NCI-H2081 treated with DMSO at 0.1 percent for 48 hours (cell line): ENCODE measurements at places on chromosomes 2 and 18.

GRCh38 chr2:215772003-215772402, 241.3 kb downstream of the MREG start:
- no peak for DNase-seq

DNA sequence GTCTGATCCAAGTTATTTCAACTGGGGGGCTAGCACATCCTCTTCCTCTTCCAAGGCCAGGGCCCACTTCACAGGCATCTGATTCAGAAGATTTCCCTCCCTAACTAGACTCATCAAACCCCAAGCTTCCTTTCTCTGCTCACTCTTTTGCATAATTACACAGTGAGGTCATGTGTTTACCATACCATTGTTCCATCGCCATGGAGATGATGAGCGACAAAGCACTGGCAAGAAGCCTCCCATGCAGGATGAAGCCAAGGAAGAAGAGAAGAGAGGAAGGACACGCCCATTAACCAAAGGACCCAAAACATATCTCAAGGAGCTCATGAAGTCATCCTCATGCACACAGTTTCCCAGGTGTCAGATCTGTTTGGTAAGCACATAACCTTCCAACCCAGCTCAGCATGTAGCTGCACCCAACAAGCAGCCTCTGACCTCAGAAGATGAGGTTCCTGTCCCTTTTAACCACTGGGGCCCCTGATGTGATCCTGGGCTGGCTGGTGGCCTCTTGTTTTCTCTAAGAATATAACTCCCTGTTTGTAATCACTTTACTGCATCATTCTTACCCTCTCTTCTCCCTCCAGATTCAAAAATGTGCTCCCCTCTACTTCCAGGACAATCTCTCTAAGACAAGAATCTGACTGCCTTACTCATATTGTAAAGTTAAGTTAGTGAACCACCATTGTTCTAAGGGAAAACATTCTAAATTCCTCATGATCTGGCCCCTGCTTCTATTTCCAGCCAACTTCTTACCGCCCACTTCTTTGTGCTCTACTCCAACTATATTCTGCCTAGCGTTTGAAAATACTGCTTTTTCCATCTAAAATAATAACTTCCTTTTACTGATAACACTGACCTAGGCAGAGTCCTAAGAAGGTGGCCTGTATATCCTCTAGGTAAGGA, 190.1 kb downstream of the TTC32 start:
- peak; percentile 40 for DNase-seq

DNA sequence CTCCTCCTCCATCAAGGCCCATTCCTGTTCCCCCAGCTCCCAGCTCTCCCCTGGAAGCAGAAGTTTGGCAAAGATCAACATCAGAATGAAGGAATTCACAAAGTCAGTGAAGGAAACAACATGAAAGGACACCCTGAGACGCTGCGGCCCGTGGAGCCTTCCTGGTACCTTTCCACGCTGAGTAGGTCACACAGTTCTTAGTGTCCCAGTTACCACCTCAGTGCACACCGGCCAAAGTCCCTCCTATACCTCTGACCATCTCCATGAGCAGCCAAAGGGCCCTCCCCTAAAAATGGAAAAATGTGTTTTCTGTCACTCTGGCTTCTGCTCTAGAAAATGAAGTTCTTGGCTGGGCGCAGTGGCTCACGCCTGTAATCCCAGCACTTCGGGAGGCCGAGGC, 191.6 kb upstream of the AGAP1 start:
- no peak for DNase-seq

DNA sequence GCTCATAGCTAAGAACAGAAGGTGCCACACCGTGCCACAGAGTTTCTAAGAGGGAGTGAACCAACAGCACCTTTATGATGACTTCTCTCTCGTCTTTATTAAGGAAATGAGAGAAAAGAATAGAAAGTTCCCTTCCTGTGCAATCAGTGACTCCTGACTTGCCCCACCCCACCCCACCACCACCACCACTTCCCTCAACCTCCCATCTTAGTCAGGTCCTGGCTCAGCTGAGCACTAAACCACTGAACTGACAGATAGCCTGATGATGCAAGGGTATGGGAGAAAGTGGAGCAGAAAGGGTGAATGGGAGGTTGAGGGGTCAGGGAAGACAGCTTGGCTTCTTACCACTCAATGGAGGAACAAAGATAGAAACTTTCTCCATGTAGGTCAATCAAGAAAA, 75.2 kb upstream of the RMDN2 start:
- no peak for DNase-seq

- no peak for DNase-seq
Observed at GRCh38 chr2:100218552-100218951, 76.2 kb upstream of the AFF3 start.

- DNase-seq: no peak
Observed at GRCh38 chr2:241286348-241287090, 29.0 kb downstream of the HDLBP start.

DNA sequence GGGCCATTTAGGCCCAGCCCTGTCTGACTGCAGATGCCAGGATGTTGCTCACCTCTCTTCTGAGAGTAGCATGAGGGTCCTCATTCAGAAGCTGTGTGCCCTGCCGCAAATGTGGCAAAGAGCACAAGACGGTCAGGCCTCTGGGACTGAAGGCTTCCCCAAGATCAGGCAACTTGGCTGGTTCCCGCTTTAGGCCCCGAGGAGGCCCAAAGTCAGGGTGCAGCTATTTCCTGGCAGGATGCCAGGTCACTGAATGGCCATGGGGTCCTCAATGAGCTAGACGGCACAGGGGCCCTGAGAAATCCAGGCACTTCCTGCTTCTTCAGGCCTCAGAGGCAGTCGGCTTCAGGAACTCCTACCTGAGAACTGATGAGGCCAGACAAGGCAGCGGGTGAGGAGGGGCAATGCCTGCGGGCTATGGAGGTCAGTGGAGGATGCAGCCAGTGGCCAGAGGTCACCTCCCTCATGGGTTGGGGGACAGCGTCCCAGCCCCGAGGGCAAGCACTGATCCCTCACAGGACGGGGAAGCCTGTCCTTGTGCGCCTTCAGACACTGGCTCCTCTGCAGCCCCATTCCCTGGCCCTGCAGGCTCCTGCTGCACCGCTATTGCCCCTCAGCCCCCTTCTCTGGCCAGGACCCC, 44.9 kb downstream of the LMAN2L start:
- no peak for DNase-seq

DNA sequence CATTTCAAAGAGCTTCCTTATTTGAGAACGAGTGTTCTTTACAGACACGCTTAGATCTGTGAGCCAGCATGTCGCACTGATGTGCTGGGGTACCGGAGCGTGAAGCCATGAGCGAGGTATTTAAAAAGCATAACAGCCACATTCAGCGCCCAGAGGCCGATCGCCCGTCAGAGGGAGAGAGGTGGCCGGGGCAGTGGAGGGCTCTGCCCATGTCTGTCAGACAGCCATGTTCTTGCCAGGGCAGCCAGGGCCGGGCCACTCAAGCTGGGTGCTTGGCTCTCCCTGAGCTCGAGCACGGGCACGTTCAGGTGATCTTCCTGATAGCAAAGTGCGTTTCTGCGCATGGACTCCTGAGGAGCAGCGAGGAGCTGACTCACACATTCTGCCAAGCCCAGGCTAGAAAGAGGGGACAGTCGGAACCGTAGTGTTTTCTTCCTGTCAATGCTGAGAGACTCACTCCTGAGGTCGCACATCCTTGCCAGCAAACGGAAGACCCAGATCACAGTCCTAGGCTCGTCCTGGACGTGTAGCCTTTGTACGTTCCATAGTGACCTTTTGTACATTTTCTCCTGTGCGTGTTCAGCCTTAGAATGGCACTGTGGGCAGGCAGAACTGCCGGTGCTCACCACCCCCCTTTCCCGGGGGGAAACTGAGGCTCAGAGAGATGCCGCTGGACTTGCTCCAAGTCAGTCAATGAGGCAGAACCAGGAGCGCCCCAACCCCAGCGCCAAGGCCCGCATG, 100.7 kb downstream of the NFATC1 start:
- DNase-seq: no peak

DNA sequence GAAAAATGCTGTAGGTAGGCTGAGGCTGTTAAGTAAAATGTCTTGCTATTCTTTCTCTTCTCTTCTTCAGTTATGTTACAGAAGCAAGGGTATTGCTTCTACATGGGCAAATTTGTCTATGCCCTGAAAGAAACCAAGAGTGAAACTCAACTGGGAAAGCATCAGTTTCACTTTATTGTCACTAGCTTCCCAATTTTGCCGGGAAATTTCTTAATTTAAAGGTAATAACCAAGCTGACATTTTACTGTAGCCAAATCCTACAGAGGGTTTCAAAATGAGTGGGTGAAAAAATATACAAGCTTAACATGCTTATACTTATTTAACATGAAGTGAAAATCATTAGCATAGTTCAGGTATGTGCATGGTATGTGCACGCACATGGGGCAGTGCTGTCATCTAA, 3.2 kb downstream of the TANK start:
- DNase-seq: no peak

DNA sequence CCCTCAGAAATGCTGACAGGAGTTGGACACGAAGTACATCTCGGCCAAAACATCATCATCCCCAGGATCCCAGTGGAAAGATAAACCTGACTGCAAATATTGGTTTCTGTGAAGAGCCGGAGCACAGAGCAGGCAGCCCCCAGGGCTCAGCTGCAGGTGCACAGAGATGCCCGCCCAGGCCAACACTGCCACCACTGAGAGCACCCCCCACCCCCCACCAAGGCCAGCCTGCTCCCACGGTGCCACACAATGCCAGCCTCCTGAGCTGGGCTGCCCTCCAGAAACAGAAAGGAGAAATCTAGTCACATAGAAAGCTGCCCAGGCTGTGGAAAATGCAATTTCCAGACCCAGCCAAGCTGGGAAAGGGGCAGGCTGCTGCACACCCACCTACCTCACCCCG, 71.7 kb downstream of the GALNT14 start:
- DNase-seq: no peak

GRCh38 chr2:137123226-137123625, 357.9 kb downstream of the THSD7B start:
- no peak for DNase-seq

DNA sequence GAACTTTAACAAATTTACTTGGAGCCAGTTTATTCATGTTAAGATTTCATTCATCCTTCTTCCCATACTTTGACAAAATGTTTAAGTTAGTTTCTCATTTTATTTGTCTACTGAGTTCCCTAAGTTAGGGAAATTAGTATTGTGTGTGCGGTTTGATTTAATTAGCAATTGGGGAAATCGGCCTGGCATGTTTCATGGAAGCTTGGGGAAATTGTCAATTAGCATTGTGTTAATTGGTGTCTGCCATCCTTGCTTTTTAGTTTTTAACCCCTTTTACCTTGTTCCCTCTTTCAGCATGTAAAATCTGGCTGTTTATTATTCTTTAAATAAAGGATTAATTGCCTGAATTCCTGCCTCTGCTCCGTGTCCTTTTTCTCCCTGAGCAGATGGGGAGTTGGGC, 279.6 kb downstream of the BCL11A start:
- no peak for DNase-seq

DNA sequence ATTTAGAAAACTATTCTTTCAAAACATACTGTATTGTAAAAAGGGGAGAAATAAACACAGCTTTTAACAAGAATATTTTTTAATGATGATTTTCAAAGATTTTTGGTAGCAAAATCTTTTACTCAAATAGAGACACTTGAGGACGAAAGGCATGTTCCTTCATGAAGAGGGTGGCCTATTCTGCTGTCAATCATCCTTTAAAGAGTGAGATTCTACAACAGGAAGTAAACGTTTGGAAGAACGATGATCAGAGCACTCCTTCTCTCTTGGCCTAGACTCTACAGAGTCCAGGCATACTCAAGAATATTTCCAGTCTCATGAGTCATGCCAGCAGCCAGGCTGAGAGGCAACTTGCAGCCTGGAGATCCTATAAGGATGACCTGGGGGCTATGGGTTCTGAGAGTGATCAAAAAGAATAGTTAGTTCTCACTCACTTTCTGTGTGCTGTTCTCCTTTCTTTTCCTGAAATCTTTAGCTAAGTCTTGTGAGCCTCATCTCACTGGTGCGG, 62.4 kb upstream of the TCF4 start:
- no peak for DNase-seq

DNA sequence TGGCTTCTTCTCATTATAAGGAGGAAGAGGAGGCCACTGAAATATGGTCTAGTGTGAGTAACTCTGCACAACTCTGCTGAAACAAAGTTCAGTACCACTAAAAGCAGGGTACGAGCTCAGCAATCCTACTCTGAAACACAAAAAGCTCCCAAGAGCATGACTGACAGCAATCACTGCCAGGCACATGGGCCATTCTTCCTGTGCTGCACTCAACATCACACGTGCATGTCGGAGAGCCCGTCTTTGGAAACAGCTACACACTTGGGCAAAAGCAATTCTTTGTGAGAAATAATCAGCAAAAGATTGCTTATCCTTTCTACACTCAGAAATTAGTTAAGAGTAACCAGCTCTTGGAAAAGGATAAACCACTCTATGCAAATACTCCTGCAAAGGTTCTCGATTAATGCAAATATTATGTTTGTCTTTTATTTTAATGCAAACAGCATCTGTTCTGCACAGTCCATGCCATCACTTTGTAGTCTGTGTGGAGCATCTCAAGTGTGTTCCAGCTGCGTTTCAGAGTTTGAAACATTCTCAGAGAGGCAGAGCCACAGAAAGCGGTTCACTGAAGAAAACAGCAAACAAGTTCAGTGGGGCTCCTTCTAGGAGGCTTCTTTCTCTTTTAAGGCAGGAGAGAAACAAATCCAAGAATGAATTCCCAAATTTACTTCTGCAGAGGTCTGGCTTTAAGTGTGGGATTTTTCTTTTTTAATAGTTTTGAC, 145.0 kb downstream of the HDAC4 start:
- no peak for DNase-seq

DNA sequence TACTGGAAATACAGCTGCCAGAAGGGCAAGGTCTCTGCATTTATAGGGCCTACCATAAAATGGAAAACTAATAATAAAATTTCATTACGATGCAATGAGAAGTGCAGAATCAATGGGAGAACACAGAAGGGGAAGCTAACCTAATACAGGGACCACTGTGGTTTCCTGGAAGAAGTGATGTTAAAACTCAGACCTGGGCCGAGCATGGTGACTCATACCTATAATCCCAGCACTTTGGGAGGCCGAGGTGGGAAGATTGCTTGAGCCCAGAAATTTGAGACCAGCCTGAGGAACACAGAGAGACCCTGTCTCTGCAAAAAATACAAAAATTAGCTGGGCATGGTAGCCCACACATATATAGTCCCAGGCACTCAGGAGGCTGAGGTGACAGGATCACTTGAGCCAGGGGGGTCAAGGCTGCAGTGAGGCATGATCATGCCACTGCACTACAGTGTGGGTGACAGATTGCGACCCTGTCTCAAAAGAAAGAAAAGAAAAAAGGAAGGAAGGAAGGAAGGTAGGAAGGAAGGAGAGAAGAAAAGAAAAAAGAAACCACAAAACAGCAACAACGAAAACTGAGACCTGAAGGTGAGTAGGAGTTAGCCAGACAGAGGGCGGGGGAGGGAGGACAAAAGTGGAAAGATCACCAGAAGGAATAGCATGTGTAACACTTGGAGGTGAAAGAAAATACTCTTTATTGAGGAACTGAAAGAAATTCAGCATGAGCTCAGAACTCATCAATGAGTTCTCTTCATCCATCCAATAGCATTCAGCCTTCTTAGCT, 58.3 kb upstream of the DTNA start:
- no peak for DNase-seq
